Lung (tissue), 17 donors: ENCODE measurements at places on chromosomes 1 and 21. TPM values are rescaled to one million over a fixed set of nuclear protein-coding genes. Genes with fewer than 3 reads are reported as not detected.
A peak's percentile ranks its signal among the peaks of the same experiment; 100 is the strongest.

DNA sequence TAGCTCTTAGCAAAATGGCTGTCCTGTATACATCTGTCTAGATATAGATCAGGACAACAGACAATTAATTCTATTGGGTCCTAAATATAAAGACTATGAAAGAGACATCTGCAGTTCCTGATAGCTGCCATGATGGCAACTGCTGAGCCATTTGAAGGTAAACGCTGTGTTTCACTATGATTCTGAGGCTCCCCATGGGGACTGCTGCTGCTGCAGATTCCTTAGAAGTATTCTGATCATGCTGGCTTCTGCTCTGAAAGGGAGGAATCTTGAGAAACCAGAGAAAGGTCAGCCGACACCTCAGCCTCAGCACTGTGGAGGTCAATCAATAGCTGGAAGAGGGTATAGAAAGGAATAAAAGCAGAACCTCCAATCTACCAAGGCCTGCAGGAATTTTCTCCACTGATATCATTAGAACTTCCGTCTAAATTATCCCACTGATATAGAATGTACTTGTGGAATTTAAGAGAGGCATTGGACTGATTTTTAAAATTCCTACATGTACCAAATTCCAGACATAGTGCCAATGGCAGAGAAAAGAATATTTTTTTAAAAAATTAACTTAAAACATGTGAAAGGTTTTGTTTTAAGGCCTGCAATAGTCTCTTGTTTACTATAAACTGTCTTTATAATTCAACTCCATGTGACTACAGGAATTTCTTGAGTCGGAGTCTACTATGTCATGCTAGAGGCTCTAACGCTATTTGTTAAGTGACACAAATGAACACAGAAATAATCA, 53.2 kb downstream of the DDAH1 start:
- H3K27ac ChIP-seq: no peak overlapping the region
- no peak for DNase-seq
- no peaks in the 10 kb centered on the region for H3K27me3 ChIP-seq

The RXRG gene
- 1.6 TPM for total RNA-seq

DNA sequence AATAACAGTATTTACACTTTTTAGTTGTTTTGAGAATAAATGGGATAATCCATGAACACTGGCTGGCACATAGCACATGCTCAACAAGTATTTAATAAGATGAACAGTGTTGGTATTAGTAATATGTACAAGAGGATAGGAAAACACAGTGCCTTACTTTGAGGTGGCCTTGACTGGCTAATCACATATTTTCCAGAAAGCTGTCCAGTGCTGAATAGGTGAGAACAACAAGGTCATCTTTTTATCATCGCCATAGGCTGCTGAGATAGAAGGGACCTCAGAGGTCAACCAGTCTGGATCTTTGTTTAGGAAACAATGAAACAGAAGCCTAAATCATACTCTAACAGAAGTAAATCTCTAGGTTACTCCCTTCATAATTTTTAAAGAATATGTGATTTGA, 89.7 kb upstream of the BCL9 start:
- H3K27me3 ChIP-seq: no peaks in the 10 kb centered on the region
- no peaks in the 10 kb centered on the region for H3K4me1 ChIP-seq
- no peak overlapping the region for H3K27ac ChIP-seq
- H3K4me3 ChIP-seq: no peak overlapping the region

- DNase-seq: no peak
- no peak overlapping the region for H3K27ac ChIP-seq
- no peaks in the 10 kb centered on the region for H3K27me3 ChIP-seq
- no peaks in the 10 kb centered on the region for H3K36me3 ChIP-seq
- peaks cover 27% of the 10 kb centered on the region for H3K4me1 ChIP-seq
Measured at GRCh38 chr1:6357243-6357936, 36.2 kb downstream of the ACOT7 start.

The OPTC gene
- not detected for total RNA-seq

GRCh38 chr1:84143796-84144565, at the start of gene PRKACB:
Gene PRKACB, plus strand, starts transcription at chr1:84144271. Its CDS starts 91 bp downstream, at chr1:84144362.
- H3K27ac ChIP-seq: no peak within 1 kb of the TSS
- peak; percentile 38 for DNase-seq
- H3K4me3 ChIP-seq: no peak within 1 kb of the TSS
- no peaks in the 10 kb centered on the region for H3K36me3 ChIP-seq
- H3K27me3 ChIP-seq: no peaks in the 10 kb centered on the region

The PKNOX1 gene
- total RNA-seq: 40.4 TPM

- DNase-seq: no peak
- no peak overlapping the region for H3K4me3 ChIP-seq
- no peaks in the 10 kb centered on the region for H3K27me3 ChIP-seq
- peaks cover 20% of the 10 kb centered on the region for H3K36me3 ChIP-seq
Measured at GRCh38 chr1:56533197-56533596, 46.2 kb downstream of the PLPP3 start.

The ELF3 gene
- 219 TPM for total RNA-seq

The MAEL gene
- not detected for total RNA-seq
